ENCODE measurements at places on chromosomes 7 and 10. TPM values are rescaled to one million over a fixed set of nuclear protein-coding genes. Genes with fewer than 3 reads are reported as not detected.

DNA sequence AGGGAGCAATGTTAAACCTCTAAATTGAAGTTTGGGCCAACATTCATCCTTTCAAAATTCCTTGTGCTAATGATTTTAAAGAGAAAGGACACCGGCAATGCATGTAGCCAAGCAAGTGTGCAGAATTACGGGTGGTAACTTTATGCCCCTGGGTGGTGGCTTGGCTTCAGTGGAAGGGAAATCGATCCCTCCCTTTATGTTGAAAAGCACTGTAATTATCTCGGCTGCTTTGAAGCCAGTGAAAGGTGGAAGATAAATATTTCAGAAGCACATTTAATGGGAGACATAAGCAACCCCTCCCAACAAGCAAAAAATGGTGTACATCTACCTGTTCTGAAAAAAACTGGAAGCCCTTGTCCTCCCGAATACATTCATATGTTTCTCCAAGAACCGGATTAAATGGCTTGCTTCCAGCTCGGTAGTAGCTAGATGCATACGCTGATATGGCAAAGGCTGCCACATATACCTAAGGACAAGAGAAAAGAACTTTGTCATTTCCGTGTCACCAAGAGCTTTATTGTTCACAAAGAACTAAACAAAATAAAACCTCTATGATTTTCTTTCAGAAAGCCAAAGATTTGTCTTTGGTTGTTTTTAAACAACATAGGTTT, 73.3 kb upstream of the GSDME start:
- no peaks in the 10 kb centered on the region for H3K27me3 ChIP-seq
- H3K27ac ChIP-seq, result no peak overlapping the region
- no peak overlapping the region for H3K4me3 ChIP-seq
- H3K36me3 ChIP-seq, result peaks cover 23% of the 10 kb centered on the region

Gene EPHB4
- total RNA-seq, result 3.0 TPM

- H3K36me3 ChIP-seq, result no peaks in the 10 kb centered on the region
- no peaks in the 10 kb centered on the region for H3K27me3 ChIP-seq
- H3K4me3 ChIP-seq, result no peak overlapping the region
- H3K4me1 ChIP-seq, result no peaks in the 10 kb centered on the region
- H3K27ac ChIP-seq, result no peak overlapping the region
- no peak for DNase-seq
Measured at GRCh38 chr10:71299071-71299785, 19.8 kb upstream of the SLC29A3 start.

DNA sequence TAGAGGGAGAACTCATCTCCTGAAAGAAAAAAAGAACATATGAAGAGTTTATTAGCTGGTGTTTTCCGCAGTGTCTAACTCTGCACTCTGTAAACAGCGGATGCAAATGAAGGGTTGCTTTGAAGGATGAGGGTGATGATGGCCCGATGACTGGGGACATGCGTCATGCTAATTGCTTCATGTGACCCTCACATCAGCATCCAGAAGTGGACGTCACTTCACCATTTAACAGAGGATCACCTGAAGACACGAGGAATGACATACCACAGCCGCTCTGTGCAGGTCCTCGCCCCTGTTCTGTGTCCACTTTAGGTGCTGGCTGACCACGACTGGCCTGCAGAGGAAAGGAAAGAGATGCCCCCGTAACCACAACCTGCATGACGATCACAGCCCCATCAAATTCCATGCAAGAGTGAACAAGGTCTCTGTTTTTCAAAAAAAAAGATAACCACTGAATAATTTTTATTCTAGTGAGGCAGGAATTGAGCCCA, 82.9 kb downstream of the KLF6 start:
- H3K36me3 ChIP-seq, result no peaks in the 10 kb centered on the region
- H3K4me1 ChIP-seq, result no peaks in the 10 kb centered on the region
- H3K27ac ChIP-seq, result no peak overlapping the region
- DNase-seq, result no peak

DNA sequence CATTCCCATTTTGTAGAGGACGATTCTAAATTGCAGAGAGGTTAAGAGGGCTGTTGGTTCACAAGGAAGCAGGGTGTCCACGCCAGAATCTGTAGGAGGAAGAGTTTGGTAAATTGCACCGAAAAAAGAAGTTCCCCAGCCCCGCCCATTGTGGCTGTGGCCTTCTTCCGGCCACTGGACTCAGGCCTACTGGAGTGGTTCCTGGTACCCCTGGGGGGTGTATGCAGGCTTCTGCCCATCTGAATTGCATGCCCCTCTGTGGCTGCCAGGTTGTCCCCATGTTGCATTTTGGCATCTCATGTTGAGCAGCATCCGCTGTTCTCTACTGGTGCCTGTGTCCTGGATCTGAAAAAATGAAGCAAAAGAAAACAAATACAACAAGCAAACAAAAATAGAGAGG, 234.2 kb downstream of the WDR11 start:
- no peaks in the 10 kb centered on the region for H3K36me3 ChIP-seq
- DNase-seq, result no peak
- H3K27ac ChIP-seq, result no peak overlapping the region
- no peaks in the 10 kb centered on the region for H3K27me3 ChIP-seq
- H3K4me3 ChIP-seq, result no peak overlapping the region
- no peaks in the 10 kb centered on the region for H3K4me1 ChIP-seq

DNA sequence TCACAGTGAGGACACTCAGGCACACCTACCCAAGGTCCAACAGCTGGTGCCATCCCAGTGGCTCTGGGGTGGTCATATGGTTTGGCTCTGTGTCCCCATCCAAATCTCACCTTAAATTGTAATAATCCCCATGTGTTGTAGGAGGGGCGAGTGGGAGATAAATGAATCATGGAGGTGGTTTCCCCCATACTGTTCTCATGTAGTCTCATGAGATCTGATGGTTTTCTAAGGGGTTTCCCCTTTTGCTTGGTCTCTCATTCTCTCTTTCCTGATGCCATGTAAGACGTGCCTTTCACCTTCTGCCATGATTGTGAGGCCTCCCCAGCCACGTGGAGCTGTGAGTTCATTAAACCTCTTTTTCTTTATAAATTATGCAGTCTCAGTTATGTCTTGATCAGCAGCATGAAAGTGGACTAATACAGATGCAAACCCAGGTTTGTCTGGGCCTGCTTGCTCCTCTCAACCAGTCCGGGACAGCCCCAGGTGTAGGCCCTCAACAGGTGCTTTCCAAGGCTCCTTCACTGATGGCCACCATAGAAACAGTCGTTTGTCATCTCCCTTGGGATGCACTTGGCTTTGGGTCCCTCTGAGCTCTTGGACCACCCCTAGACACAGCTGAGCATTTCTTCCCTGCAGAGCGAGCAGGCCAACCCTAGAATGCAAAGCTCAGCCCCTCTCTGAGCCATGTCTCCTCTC, 101.3 kb upstream of the CTBP2 start:
- DNase-seq, result no peak
- no peaks in the 10 kb centered on the region for H3K27me3 ChIP-seq
- no peaks in the 10 kb centered on the region for H3K36me3 ChIP-seq
- no peak overlapping the region for H3K4me3 ChIP-seq

GRCh38 chr7:36735172-36735571, 10.9 kb upstream of the AOAH start:
- H3K36me3 ChIP-seq, result no peaks in the 10 kb centered on the region
- H3K27me3 ChIP-seq, result no peaks in the 10 kb centered on the region
- no peak overlapping the region for H3K27ac ChIP-seq
- no peak overlapping the region for H3K4me3 ChIP-seq
- H3K4me1 ChIP-seq, result peaks cover 8% of the 10 kb centered on the region

Gene OR2A12
- total RNA-seq, result not detected

GRCh38 chr7:30505174-30505697, 607 bp upstream of the GGCT start:
- H3K4me1 ChIP-seq, result peaks cover 23% of the 10 kb centered on the region
- no peaks in the 10 kb centered on the region for H3K36me3 ChIP-seq
- peak overlapping the region; percentile 94 for H3K4me3 ChIP-seq
- no peak for DNase-seq
- peak overlapping the region; percentile 63 for H3K27ac ChIP-seq
- no peaks in the 10 kb centered on the region for H3K27me3 ChIP-seq
